ENCODE measurements at places on chromosomes 12 and 14.

DNA sequence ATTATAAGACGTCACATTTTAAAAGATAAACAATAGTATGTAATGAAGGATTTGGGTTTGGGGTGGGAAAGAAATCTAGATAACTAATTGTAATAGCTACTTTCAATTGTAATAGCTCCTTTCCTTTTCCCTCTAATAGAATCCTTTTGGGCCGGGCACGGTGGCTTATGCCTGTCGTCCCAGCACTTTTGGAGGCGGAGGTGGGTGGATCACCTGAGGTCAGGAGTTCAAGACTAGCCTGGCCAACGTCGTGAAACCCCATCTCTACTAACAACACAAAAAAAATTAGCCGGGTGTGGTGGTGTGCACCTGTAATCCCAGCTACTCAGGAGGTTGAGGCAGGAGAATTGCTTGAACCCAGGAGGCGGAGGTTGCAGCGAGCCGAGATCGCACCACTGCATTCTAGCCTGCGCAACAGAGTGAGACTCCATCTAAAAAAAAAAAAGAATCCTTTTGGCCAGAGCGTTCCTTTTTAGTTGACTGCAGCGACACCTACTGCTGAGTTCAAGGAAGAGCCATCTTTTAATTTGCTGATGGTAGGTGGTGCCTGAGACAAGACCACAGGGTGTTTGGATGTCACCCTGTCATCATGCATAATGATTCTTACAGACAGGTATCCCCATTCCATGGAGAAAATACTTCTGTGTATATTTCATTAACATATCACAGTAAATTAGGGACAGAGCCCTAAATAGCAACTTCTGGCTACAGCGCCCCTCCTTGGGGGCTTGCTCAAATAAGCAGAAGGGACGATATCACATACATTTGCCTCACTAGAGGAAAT lies 79.5 kb downstream of the ARMH4 start:
- H3K27me3 ChIP-seq = peaks cover 7% of the 10 kb centered on the region
- H3K27ac ChIP-seq = no peak overlapping the region
- H3K4me1 ChIP-seq = no peaks in the 10 kb centered on the region
- no peaks in the 10 kb centered on the region for H3K36me3 ChIP-seq
- H3K4me3 ChIP-seq = peak overlapping the region; percentile 18
- no peak for DNase-seq

GRCh38 chr12:11980115-11980514 lies 90.6 kb upstream of the BCL2L14 start:
- no peaks in the 10 kb centered on the region for H3K27me3 ChIP-seq
- DNase-seq = no peak
- H3K27ac ChIP-seq = no peak overlapping the region

DNA sequence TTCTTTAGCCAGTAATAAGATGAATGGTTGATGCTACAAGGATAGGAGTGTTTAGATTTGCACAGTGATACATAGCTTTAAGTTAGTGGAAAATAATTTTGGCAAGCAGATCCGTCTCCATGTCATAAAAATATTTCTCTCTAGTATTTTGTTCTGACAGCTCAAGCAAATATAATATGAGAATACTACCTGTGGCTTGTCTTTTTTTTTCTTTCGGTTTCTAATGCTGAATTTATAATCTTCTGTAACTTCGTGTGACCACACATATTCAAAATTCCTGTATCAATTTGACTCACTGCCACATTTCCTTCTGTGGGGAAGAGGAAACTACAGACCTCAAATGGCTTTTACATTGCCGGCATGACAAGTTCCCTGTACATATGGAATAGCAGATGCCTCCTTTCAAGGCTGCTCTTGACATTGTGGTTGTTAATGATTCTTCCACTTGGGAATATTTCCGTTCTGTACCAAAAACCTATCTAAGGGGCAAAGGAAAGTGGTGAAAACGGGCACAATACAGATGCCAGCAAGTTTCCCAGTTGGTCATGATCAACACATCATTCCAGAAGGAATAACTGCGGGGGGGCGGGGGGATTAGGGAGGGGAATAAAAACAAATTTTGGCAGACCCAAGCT lies 103.6 kb upstream of the CCDC91 start:
- no peak for DNase-seq
- H3K27ac ChIP-seq = peak overlapping the region; percentile 22
- H3K36me3 ChIP-seq = no peaks in the 10 kb centered on the region
- H3K27me3 ChIP-seq = no peaks in the 10 kb centered on the region
- no peak overlapping the region for H3K4me3 ChIP-seq

GRCh38 chr12:29053567-29053966 lies 95.5 kb upstream of the FAR2 start:
- no peaks in the 10 kb centered on the region for H3K27me3 ChIP-seq
- DNase-seq = no peak
- H3K27ac ChIP-seq = no peak overlapping the region
- no peaks in the 10 kb centered on the region for H3K36me3 ChIP-seq

DNA sequence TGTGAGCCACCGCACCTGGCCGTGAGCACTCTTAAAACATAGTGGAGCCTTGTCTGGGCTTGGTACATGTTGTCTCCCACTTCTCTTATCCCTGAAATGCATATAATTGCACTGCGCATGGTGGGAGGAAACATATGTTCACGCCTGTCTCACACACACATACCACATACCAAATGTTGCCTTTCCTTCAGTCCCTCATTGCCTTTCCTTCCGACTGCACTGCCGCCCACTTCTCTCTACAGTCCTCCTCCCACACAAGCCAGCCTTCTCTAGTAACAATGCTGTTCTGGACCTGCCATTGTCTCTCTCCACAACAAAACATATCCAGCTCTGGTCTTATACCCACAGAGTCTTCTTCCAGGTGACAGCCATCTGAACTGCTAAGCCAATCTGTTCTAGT lies 88.3 kb upstream of the PTHLH start:
- H3K4me1 ChIP-seq = peaks cover 38% of the 10 kb centered on the region
- no peak overlapping the region for H3K27ac ChIP-seq
- no peak overlapping the region for H3K4me3 ChIP-seq
- DNase-seq = no peak
- H3K36me3 ChIP-seq = no peaks in the 10 kb centered on the region

DNA sequence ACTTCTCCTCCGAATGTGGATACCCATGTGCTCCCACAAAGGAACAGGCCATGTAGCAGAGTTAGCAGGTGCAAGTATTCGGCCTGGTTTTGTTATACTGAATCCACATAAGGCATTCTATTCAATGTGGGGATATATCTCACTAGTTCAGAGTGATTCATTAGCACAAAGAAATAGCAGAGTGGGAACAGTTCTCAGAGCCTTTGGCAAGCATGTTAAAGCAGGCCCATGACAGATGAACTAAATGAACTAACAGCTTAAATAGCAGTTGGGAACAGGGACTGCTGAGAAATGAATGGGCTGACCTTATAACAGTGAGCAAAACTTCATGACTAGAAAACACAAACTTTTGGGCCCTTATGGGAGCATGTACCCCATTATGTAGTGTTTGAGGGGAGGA lies 352.0 kb downstream of the FLRT2 start:
- H3K27me3 ChIP-seq = no peaks in the 10 kb centered on the region
- no peaks in the 10 kb centered on the region for H3K4me1 ChIP-seq
- DNase-seq = no peak

- no peaks in the 10 kb centered on the region for H3K36me3 ChIP-seq
- H3K27me3 ChIP-seq = no peaks in the 10 kb centered on the region
- DNase-seq = no peak
Measured at GRCh38 chr14:63770187-63770807, 42.4 kb upstream of the SGPP1 start.

GRCh38 chr14:92850492-92850891 lies 56.4 kb downstream of the GOLGA5 start:
- no peaks in the 10 kb centered on the region for H3K36me3 ChIP-seq
- H3K4me1 ChIP-seq = no peaks in the 10 kb centered on the region
- H3K27ac ChIP-seq = no peak overlapping the region
- H3K4me3 ChIP-seq = no peak overlapping the region
- DNase-seq = no peak

GRCh38 chr12:15052691-15053090 lies 79.8 kb downstream of the PDE6H start:
- H3K36me3 ChIP-seq = no peaks in the 10 kb centered on the region
- no peak for DNase-seq
- H3K27ac ChIP-seq = no peak overlapping the region
- peaks cover 4% of the 10 kb centered on the region for H3K4me1 ChIP-seq
- H3K27me3 ChIP-seq = peaks cover 3% of the 10 kb centered on the region

GRCh38 chr12:49368240-49368600 lies 958 bp downstream of the SPATS2 start:
- no peaks in the 10 kb centered on the region for H3K27me3 ChIP-seq
- no peak for DNase-seq
- H3K27ac ChIP-seq = peak overlapping the region; percentile 95
- peaks cover 2% of the 10 kb centered on the region for H3K36me3 ChIP-seq

- DNase-seq = no peak
- H3K27me3 ChIP-seq = no peaks in the 10 kb centered on the region
- peaks cover 40% of the 10 kb centered on the region for H3K36me3 ChIP-seq
Measured at GRCh38 chr12:110649341-110649847, 35.5 kb downstream of the TCTN1 start.

- H3K4me3 ChIP-seq = no peak overlapping the region
- peaks cover 2% of the 10 kb centered on the region for H3K27me3 ChIP-seq
- DNase-seq = no peak
- H3K4me1 ChIP-seq = peaks cover 14% of the 10 kb centered on the region
- no peaks in the 10 kb centered on the region for H3K36me3 ChIP-seq
- H3K27ac ChIP-seq = no peak overlapping the region
Measured at GRCh38 chr14:49191380-49191779, 394.8 kb downstream of the RPS29 start.

DNA sequence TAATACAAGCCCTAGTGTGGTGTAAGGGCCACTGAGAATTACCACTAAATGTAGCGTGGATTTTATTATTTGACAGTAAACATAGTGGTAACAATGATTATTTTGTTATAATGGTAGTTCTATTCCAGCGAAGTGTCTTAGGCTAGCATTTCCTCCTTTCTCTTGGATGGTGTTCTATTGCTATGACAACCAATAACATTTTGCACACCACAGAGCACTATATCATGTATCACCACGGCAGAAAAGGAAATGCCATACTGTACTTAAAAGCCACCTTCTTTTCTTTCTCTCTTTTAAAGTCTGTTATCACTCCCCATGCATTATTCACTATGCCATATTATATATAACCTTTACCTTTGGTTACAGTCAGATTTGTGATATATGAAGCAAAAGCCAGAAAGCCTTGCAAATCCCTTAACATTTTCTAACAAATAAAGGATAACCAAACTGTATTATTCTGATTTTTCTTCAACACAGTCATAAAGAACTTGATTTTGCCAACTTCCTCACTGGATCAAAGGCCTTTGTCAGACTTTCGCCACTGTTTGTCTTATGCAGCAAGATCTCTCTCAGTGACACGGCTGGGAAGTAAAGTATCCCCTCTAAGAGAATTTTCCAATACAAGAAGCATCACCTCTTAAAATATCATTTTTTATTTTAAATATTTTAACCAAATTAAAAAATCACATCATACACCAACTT lies 195.8 kb downstream of the FOXN3 start:
- no peaks in the 10 kb centered on the region for H3K27me3 ChIP-seq
- H3K4me1 ChIP-seq = peaks cover 35% of the 10 kb centered on the region
- DNase-seq = no peak

DNA sequence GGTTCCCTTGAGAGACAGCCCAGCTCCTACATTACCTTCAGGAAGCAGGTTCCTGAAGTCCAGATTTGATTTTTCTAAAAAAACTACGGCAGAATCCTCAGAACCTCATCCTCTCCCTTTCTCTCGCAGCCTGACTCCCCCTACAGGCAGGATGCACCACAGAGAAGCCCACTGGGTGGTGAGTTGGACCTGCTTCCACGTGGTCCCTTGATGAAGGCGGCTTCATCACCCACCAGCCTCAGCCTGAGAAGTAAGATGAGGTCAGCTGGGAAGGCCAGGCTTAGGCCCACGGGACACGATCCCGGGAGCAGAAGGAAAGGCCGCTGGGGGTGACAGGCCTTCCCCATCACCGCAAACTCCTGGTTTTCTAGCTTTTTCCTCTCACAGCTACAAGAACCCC lies 83.0 kb downstream of the ACTN1 start:
- DNase-seq = no peak
- no peaks in the 10 kb centered on the region for H3K27me3 ChIP-seq
- H3K4me1 ChIP-seq = no peaks in the 10 kb centered on the region
- H3K27ac ChIP-seq = no peak overlapping the region

DNA sequence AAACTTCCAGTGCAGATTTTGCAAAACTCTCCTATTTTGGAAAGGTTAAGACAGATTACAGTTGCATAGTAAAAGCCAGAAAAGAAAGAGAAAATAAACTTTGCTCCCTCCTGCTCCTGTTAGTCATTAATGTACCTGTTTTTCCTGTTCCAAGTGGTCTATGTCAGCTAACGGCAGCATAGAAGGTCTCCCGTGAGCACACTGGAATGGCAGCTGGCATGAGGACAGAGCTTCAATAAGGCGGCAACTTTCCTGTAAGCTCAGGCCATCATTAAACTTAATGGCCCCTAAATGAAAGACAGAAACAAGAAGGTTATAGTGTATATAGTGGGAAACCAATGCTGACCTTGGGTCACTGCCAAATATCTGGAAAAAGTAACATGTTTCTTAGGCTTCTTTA lies 16.0 kb downstream of the EIF2B2 start:
- H3K27ac ChIP-seq = peak overlapping the region; percentile 76
- no peak overlapping the region for H3K4me3 ChIP-seq
- no peak for DNase-seq
- H3K36me3 ChIP-seq = peaks cover 54% of the 10 kb centered on the region
- peaks cover 8% of the 10 kb centered on the region for H3K4me1 ChIP-seq

Measured in mesothelial cell of epicardium (in vitro differentiated cells).